ENCODE measurements at places on chromosomes 11 and 22.

DNA sequence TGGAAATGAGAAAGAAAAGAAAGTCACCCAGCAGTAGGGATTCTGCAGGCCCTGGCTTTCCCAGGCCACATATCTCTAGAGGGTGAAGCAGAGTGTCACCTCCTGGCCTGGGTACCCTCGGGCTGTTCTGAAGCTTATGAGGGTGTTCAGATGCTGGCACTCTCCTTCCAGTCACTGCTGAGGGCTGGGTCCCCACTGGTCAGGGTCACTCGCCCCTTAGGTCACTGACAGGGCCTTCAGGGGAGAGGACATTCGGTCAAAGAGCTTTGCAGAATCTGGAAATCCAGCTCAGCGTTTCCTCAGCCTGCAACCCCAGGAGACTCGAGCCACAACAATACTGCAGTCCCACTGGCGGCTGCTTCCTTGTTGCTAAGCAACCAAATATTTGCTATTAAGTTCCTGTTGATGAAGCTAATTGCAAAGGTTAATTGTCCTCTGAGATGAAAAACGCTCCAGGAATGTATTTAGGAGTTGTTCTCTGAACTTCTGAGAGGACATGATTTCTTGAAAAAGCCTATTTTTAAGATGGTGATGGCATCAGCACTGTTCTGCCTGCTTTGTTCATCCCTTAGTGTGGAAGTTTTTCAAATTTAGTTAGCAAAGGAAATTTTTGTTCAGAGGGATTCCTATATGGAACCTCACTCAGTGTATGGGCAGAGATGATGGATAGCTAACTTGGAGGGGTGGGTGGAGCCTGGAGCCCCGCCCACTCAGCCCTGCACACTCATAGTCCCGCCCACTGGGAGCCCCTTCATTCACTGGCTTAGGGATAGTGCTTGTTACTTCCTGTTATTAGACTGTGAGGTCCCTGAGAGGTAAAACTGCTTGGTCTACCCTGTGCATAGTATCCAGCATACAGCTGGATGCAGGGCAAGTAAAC is 109.2 kb downstream of the CSNK2A3 start:
- peak; percentile 73 for DNase-seq

GRCh38 chr11:43222215-43222614 is 89.6 kb upstream of the API5 start:
- no peak for DNase-seq

- no peak for DNase-seq
Measured at GRCh38 chr11:69211540-69211919, 55.8 kb downstream of the SMIM38 start.

DNA sequence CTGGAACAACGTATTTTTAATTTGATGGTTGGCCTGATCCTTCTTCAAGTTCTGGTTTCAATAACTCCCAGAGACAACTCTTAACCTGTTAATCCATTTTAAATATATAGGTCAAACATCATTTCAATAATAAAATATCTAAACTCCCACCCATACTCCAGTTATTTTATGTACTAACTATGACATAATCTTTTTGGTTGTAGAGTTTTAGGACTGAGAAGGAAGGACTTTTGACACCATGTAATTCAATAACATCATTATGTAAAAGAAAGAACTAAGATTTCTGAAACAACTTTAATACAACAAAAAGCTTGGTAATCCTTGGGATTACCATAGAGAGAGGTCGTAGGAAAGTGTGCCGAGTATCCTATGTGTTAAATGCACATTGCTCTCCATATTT is 31.5 kb downstream of the VSIG10L2 start:
- DNase-seq = no peak

DNA sequence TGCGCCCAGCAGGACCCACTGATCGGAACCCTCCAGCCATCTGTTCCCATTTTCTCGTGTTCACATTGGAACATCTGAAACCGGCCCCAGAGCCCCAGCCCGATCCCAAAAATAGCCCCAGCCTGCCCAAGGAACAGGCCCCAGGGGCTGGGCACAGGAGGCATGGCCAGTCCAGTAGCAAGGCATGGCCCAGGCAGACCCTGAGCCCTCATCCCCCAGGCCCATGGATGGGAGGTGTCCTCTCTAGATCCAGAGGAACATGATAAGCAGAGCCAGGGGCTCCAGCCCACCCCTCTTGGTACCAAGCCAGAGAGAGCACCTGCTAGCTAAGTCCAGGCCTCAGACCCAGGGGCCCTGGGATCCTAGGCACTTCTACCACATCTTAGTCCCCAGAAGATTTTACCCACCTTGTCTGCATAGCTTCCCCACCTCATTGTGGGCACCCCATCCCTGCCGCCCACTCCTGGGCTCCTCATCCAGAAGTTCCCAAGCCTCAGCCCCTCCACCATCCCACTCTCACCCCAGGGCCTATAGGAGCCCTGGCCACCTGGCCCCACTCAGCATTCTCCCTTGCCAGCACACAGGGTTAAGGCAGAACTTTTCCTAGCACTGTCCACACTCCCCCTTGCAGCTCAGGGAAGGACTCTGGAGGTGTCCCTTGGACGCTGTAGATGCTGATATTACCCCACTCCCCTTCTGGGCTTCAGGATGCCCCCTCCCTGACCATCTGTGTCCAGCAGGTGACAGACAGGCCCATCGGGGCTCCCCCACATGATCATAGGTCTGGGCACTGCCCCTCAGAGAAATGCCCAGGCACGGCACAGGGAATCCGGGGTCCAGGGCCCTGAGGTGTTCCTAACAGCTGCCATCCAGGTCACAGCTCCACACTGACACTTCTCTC is 9.5 kb downstream of the BCL9L start:
- DNase-seq = no peak

GRCh38 chr11:71994786-71995185 is 3.9 kb upstream of the IL18BP start:
- no peak for DNase-seq

GRCh38 chr22:42645341-42645937 is 3.8 kb downstream of the CYB5R3 start:
- DNase-seq = no peak

DNA sequence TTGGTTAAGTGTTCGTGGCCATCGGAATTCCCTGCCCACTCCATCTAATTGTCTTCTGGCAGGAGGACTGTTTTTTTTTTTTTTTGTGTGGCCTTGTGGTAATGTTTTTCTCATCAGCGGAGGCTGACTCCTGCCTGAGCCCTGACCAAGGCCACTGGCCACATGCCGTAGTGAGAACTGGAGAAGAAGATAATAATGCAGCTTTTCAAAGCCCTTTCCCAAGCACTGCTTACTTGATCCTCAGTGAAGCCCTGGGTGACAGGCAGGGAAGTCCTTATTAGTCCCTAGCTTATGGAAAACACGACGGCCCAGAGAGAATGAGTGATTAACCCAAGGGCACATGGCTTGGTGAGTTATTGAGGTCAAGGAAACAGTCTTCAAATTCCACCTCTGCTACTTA is 71.2 kb downstream of the ADM start:
- no peak for DNase-seq

- DNase-seq = peak; percentile 15
Measured at GRCh38 chr11:70193411-70194292, 9.4 kb upstream of the FADD start.

DNA sequence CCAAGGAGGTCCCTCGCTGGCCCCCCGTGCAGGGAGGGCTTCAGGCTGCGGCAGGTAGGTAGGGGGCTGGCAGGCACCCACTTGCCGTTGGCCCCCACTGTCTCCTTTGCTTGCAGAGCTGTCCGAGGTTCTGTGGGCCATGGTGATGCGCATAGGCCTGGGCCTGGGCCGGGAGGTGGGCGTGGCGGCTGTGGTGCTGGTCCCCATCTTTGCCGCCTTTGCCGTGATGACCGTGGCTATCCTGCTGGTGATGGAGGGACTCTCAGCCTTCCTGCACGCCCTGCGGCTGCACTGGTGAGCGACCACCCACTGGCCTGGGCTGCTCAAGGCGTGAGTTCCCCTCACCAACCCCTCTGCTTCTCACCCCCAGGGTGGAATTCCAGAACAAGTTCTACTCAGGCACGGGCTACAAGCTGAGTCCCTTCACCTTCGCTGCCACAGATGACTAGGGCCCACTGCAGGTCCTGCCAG is 11.6 kb downstream of the TCIRG1 start:
- DNase-seq = no peak

DNA sequence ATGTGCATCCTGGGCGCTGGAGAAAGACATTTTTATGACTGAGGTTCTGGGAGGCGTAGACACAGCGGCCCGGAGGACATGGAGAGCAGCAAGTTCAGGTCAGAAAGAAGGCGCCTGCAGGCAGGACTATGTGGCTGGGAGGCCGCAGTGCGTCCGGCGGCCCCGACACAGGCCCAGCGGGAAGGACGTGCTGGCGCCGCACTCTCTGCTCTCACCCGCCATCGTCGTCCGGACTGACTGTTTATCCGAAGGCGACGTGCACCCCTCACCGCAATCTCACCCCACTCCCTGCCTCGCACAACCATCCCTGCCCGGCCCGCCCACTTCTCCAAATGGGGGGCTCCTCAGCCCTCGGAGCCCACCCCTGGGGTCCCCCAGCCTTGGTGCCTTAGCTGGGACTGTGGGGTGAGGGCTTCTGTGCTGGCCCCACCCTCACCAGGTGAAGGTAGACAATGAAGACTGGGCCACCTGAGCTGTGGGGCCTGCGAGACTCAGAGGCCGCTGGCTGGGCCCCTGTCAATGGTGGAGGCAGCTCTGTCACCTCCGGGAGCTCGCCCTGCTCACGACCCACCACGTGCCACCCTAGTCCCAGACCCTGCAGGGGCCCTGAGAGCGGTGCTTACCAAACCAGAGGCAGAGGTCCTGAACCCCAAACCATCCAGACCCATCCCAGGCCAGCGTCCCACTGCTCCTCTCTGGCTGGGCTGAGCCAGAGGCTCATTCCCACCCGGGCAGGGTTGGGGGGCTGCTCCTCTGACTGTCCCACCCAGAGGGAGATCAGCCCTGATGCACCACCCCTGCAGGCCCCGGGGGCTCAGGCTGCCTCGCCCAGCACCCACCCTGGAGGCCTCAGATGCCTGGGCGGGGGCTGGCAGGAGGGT is 16.2 kb upstream of the MUC5B start:
- DNase-seq = no peak

GRCh38 chr11:59770319-59770718 is 15.1 kb downstream of the STX3 start:
- no peak for DNase-seq

- DNase-seq = no peak
Measured at GRCh38 chr11:120326228-120326627, 1.1 kb downstream of the TLCD5 start.

GRCh38 chr11:15641271-15642045 is 526.7 kb downstream of the INSC start:
- DNase-seq = no peak

All from NCI-H1417 (cell line).